ENCODE measurements at places on chromosomes 12 and 14.

GRCh38 chr12:88996200-88996788, 356.0 kb downstream of the DUSP6 start:
- DNase-seq, result no peak

DNA sequence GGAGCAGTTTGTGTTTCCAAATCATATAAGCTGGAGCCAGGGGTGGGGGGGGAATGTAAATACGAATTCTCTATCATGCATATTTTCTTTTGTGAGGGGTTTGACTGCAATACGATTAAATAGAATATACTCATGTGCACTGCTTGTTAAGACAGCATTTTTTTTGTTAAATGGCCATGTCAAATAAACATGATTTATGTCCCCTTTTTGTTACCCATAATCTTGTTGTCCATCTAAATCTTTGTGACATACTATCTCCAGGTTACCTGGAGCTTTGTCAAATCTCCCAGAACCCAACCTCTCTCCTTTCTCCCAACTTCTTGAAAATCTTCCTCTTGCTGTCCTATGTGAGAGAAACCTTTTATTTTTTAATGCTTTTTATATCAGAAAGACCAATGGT, 233.1 kb downstream of the SLC25A21 start:
- no peak for DNase-seq

DNA sequence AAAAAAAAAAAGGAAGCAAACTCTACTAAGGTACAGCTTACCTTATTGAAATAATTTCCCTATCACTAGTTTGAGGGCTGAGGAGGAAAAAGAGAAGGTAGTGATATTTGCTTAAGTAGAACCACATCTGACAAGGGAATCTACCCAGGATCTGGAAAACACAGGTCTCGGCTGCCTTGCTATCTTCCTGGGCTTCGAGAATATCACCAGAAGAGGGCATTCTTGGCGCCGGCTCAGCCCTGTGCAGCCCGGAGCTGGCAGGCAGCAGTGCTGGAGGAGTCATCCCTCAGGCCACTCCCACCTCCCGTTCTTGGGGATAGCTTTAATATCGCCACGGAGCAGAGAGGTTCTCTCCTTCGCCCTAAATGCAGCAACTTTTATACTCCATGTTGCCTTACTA, 1181.2 kb downstream of the VRK1 start:
- DNase-seq, result peak; percentile 2

DNA sequence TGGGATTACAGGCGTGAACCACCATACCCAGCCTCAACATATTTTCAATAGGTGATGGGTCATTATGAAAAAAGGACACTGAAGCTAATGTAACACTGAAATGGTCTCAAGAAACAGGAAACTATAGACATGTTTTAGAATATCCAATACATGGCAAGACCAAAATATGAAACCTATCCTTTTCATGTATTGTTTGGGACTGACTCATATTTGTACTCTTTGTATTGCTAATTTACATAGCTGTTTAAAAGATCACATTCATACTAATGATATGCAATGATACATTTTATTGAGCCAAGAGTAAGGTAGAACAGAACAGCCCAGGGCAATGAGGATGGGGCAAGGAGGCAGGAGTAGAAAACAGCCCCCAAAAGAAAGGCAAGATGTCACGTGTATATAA, 32.6 kb downstream of the RESF1 start:
- no peak for DNase-seq

DNA sequence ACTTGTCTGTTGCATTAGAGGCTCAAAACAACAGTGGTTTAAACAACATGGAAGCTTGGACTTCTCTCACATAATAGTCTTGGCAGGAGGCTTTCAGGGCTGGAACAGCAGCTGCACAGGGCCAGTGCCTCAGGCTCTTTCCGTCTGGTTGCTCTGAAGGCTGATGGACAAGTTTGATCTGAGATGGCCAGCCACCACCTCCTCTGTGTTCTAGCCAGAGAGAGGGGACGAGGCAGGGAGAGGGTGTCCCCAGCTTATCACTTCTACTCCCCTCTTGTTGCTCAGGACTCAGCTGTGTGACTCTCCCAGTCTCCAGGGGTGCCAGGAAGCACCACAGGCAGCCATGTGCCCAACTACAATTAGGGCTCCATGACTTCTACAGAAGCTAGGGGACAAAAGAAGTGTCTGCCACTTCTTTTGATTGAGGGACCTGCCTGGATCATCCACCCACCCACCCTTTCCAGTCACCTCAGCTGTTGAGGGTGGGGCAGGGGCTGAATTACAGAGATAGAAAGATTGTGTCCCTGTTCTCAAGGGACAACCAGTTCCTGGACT, 46.6 kb downstream of the SMIM41 start:
- no peak for DNase-seq

DNA sequence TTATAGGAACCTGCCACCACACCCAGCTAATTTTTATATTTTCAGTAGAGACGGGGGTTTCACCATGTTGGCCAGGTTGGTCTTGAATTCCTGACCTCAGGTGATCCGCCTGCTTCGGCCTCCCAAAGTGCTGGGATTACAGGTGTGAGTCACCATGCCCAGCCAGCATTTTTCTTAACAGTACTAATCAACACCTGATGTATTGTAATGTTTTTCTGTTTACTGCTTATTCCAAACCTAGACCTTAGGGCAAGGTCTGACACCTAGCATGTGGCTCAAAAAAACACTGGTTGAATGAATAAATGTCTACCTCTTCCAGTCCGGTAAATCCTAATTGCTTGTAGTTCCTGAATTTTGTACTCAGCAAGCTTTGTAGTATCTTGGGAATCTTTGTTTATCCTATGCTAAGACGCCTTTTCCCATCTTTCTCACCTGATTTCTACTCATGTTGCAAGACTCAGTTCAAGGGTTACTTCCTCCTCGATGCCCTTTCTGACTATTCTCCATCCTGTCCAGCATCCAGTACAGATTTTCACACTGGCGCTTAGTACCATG, 2.8 kb downstream of the PAN2 start:
- DNase-seq, result no peak

DNA sequence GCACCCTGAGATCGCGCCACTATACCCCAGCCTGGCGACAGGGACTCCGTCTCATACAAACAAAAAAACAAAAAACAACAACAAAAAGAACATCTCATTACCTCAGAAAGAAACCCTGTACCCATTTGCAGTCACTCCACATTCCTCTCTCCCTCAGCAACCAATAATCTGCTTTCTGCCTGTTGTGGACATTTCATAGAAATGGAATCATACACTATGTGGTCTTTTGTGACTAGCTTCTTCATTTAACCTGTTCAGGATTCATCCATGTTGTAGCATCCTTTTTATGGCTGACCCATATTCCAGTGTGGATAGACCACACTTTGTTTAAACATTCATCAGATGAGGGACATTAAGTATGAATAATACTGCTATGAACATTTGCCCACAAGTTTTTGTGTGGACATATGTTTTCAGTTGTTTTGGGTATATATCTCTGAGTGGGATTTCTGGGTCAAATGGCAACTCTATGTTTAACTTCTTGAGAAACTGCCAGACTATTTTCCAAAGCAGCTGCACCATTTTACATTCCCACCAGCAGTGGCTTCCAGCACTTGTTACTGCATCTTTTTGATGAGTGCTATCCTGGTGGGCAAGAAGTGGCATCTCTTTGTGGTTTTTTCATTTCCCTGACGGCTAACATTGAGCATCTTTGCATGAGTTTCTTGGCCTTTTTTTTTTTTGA, 5.9 kb upstream of the RCOR1 start:
- no peak for DNase-seq

GRCh38 chr12:45742590-45742989, 13.1 kb downstream of the ARID2 start:
- DNase-seq, result no peak

- DNase-seq, result peak; percentile 37
Observed at GRCh38 chr12:22101749-22102243, 55.8 kb downstream of the CMAS start.

DNA sequence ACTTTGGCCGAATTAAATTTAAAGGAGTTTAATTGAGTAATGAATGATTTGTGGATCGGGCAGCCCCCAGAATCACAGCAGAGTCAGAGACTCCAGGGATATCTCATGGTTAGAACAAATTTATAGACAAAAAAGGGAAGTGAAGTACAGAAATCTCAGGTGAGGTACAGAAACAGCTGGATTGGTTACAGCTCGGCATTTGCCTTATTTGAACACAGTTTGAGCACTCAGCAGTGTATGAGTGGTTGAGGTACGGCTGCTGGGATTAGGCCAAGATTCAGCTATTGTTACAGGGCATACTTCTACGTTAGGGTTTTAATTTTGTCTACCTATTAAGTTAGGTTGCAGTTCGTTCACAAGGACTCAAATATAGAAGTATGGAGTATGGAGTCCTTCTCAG, 23.3 kb downstream of the CCDC38 start:
- no peak for DNase-seq

- DNase-seq, result no peak
Observed at GRCh38 chr14:54189333-54189732, 207.5 kb upstream of the CDKN3 start.

DNA sequence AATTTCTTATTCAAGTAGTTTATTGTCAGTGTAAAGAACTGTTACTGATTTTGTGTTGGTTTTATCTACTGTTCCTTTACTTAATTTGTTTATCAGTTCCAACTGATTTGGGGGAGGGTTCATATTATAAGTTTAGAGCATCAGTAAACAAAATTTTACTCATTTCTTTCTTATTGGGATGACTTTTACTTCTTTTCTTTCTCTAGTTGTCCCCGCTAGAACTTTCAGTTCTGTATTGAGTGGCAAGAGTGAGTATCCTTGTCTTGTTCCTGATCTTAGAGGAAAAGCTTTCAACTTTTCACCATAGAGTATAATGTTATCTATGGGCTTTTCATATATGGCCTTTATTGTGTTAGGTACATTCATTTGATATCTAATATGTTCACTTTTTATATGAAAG, 584.1 kb downstream of the LRFN5 start:
- DNase-seq, result no peak

GRCh38 chr12:3944620-3945019, 71.4 kb upstream of the PARP11 start:
- no peak for DNase-seq

- DNase-seq, result no peak
Observed at GRCh38 chr14:49907186-49907585, 14.3 kb downstream of the ARF6 start.

DNA sequence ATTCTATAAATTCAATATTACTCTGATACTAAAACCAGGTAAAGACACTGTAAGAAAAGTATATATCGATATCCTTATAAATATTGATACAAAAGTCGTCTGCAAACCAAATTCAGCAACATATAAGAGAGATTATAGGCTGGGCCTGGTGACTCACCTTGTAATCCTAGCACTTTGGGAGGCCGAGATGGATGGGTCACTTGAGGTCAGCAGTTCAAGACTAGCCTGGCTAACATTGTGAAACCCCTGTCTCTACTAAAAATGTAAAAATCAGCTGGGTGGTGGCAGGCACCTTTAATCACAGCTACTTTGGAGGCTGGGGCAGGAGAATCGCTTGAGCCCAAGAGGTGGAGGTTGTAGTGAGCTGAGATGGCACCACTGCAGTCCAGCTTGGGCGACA, 13.5 kb upstream of the TUBA1C start:
- no peak for DNase-seq

GRCh38 chr12:61414470-61414869, 845.7 kb upstream of the USP15 start:
- DNase-seq, result no peak

GRCh38 chr12:132429946-132430643, 59.9 kb upstream of the FBRSL1 start:
- DNase-seq, result no peak

DNA sequence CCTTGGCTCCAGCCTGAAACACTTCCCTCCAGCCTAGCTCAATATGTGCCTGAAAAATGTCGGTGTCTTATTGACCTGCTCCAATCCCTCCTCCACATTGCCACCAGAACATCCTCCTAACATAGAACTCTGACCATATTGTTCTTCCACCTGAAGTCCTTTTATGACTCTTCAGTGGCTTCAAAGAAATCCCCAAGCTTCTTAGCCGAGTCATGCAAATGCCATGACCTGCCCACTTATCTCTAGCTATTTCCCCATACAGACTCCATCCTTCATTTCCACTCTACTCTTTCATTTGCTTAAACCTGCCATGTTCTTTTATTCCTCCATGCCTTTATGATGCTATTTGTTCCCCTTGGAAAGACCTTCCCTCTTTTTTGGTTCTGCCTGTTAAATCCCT, 568.6 kb downstream of the ETNK1 start:
- DNase-seq, result no peak

DNA sequence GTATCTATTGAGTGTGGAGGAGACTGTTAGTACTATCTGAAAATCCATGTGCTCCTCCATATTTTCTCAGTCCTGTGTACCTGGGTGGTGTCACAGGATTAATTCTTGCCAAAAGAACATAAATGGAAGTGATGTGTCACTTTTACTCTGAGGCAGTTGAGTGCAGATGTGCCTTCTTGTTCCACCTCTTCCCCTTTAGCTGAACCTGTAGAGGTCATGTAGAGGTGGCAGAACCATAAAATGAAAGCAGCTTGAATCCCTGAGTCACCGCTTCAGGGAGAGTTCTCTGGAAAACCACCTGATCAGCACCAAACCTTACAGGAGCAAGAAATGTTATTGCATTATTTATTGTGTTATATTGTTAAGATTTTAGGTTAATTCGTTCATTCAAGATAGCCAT, 14.7 kb upstream of the SLC25A3 start:
- no peak for DNase-seq

DNA sequence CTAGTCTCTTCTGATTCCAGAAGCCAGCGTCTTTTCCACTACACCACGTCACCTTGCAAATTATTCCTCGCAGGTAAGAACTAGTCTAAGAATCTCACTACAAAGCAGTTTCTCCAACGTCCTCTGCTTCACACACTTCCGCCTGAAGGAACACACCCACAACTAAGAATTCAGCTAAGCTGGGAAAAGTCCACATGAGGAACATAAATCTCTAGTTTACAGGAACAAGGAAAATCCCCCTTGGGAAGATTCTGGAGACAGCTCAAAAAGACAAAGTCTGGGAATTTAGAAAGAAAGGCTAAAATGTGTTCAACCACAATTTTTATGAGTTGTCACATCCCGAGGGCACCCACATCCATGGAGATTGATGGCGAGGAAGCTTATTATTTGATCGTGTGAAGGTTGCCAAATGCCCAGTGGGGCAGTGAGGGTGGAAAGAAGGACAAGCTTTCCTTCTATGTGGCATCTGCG, 780.2 kb upstream of the TBX3 start:
- no peak for DNase-seq

DNA sequence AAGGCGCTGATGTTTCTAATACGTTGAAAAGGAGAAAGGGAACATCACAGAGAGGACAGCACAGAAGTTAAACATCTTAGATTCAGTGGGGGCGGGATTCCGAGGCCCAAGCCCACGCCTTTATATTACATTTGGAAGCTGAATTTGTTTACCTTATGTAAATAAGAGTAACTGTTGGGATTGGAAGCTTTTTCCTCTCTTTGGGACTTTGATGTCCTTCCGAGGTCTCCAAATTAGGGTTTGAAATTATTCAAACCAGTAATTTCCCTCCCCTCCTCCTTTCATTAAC, 6.4 kb downstream of the FOXA1 start:
- DNase-seq, result no peak

GRCh38 chr12:111598637-111599452, at the start of gene ATXN2:
ATXN2 (minus strand) TSS chr12:111599315; CDS start chr12:111599034, 281 bp downstream.
- peak; percentile 38 for DNase-seq

DNA sequence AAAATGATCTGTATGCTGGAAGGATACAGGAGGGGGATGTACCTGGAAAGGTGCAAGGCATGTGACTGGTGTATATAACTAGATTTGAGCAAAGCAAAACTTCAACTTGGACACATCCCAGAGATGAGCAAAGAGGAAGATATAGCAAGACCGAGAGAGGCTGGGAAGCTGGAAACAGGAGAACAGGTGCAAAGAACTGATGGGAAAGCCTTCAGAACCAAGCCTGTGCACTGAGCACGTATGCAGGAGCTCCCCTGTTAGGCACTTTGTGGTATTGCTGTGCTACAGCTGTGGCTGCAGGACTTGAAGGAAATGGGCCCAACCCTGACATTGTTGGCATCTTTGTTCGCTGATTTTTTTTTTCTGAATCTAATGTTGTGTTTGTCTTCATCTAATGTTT, 120.7 kb upstream of the PWP1 start:
- DNase-seq, result peak; percentile 35

Measured in kidney capillary endothelial cell (primary cell).